ENCODE measurements at places on chromosomes 13 and 19.

GRCh38 chr13:27536361-27537101 is 83.8 kb downstream of the LNX2 start:
- no peak for DNase-seq

DNA sequence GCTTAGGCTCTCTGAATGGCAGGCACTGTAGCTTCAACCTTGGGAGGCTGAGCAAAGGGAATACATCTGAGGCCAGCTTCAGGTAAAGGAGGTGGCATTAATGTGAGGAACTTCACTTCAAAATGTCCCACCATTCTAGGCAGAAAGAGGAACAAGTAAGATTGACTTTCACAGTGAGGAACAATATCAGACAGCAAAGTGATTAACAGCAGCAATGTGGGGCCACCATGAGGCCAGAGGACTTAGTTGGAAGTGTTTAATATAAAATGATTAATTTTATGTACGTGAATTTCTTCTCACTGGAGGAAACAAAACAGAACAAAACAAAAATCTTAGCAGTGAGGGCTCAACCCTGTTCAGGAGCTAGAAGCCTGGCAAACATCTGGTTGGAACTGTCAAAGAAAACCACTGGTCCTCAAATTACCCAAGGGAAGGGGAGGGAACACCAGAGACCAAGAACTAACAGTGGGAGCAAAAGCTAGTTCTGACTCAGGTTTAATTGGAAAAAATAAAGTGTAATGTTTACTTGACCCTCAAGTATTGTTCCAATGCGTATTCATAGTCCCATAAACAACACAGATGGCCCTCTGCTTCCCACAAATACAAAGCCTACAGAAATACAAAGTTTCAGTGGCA is 43.9 kb upstream of the FRY start:
- DNase-seq: no peak

- DNase-seq: peak; percentile 34
Measured at GRCh38 chr19:41431426-41432386, 4.5 kb upstream of the B3GNT8 start.

GRCh38 chr19:17948514-17948900 is 15.7 kb downstream of the CCDC124 start:
- no peak for DNase-seq

- DNase-seq: no peak
Measured at GRCh38 chr19:49084206-49085019, 838 bp upstream of the SNRNP70 start.

- no peak for DNase-seq
Measured at GRCh38 chr19:33163481-33163880, 30.6 kb upstream of the LRP3 start.

GRCh38 chr19:58054901-58055874 is 3.9 kb upstream of the ZNF135 start:
- peak; percentile 15 for DNase-seq

- no peak for DNase-seq
Measured at GRCh38 chr13:45413826-45414307, 4.3 kb downstream of the SLC25A30 start.

DNA sequence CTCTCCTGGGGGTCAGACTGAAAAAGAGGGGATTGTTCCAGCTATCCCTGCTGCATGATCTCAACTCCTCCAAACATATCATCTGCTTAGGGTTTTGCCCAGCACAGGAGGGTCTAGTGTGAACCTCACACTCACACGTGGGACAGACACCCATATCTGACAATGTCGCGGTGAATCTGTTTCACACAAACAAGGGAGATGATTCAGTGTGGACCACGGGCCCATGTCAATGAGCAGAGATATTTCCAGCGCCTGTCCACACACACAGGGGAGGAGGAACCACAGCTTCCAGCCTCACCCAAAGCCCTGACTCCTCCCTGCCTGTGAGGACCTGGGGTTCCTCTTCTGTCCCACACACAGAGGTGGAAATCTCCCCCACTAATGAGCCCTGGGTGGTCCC is 29.6 kb upstream of the KIR3DL3 start:
- no peak for DNase-seq

GRCh38 chr13:23744315-23744714 is 144.9 kb downstream of the MIPEP start:
- no peak for DNase-seq

DNA sequence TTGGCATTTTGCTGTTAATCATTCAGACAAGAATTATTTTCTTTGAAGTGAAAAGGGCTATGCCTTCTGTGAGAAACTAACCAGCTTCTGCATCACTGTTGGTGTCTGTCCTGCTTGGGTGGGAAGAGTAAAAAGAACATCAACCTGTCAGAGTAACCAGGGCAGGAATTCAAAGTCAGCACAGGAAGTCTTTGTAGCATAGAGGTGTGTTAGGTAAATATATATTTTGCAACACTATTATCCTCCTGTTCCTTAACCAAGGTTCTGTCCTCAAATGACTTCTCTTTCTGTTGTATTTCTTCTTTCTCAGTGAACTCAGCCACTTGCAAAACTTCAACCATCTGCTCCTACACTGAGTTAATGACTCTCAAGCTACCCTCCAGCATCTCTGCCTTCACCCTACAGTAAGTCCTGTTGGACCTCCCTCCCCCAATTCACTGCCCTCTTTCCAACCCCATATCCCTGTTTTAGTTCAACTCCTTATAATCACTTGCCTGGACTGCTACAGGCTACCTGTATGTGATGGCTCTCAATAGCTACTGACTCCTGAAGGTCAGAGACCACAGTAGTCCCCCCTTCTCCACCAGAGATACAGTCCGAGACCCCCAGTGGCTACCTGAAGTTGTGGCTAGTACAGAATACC is 49.9 kb downstream of the SMAD9 start:
- no peak for DNase-seq

DNA sequence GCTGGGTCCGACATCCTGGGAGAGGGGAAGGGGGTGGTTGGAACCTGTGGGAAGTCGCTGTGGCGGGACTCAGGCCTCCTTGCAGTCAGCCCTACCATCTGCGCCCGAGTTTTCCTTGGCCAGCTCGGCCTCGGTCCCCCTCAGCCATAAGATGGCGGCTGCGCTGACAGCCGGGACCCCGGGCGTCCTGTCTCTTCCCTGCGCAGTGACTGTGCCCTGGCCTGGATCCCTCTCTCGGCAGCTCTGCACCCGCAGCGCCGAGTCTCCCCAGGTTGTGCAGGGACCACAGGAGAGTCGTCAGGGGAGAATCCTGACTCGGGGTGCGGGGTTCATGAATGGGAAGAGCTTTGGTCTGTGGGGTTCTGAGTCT is 345 bp downstream of the ZNF257 start:
- DNase-seq: no peak

DNA sequence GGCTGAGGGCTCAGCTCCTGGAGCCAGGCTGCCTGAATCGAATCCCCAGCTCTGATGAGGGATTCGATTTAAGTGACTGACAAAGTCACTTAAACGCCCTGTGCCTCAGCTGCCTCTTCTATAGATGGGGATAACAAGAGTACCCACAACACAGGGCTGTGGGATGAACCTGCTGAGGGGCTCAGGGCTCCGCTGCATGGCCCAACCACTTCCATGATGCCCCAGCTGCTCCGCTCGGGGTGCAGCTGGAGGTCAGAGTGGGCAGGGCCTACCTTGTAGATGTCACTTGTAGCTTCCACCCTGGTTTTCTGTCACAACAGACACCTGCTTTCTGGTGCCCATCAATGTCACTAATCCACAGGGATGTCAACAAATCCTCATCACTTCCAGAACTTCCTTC is 39.2 kb downstream of the STK24 start:
- no peak for DNase-seq

- peak; percentile 43 for DNase-seq
Measured at GRCh38 chr19:54136086-54136863, 1.3 kb upstream of the CNOT3 start.

DNA sequence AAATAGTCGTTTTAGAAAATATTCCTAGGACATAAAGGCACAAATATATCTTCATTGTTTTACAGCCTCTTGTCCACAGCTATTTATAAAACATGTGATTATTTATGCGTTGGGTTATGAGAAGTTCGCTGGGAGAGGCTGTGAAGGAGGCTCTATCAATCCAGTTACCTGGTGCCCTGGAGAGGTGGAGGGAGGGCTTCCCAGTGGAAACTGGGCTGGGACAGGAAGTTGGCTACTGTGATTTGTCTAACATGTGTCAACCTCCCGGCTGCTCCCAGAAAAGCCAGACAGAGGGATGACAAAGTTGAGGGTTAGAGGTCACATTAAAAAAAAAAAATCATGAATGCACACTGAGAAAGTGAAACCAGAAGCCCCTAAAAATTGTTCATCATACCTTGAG is 346.5 kb downstream of the ZNF536 start:
- no peak for DNase-seq

DNA sequence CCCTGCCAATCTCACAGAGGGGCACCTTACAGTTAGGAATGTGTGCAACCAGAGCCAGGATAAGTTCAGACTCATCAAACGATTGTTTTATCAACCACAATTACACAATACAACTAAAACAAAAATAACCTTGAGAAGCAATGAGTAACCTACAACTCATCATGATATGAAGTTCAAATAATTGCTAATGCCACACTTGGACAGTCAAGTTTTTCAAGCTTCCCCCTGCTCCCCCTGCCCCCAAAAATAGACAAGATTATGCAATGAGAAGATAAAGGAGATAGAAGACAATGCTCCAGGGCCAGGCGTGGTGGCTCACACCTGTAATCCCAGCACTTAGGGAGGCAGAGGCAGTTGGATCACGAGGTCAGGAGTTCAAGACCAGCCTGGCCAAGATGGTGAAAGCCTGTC is 13.6 kb upstream of the KPNA3 start:
- no peak for DNase-seq

DNA sequence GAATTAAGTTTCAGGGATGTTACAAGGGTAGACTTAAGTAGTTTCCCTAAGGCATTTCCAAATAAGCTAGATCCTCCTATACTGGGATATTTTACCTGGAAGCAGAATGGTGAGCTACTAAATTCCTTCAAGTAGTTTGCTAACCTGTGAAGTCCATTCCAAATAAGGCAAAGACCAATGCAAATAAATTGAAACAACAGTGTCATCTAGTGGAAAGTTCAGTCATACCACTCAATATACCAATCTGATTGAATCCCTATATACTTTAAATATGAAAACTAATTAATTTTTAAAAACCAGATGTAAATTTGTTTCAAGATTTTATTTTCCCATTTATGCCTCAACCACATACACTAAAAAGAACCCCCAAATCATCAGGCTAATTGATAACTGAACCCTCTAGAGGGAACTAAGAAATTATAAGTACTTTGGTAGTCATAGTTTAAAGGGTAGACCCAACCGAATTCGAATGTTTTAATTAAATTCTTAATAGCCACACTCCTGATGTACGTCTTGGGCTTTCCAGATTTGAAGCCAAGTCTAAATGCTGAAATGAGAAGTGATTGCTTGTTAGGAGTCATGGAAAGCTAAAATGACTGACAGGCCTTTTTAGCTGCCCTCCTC is 223.7 kb downstream of the TBC1D4 start:
- DNase-seq: peak; percentile 79

- no peak for DNase-seq
Measured at GRCh38 chr13:74288361-74288911, 154.2 kb upstream of the KLF12 start.

DNA sequence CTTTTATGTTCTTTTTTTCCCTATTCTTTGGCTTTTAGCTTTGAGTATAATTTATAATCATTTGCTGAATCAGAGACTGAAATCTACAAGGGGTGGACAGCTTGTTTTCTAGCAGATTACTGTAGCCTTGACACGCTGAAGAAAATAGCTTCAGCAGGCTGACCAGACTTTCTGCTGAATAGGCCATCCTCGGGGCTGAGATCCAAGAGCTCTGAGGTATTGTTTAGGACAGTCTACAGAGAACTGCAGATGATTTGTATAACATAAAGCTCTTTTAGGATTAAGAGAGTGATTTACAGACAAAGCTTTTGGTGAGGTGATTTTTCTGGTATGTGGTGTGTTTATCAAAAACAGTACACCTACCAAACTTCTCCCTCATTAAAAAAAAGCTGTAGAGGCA is 16.8 kb downstream of the POLR1D start:
- DNase-seq: peak; percentile 58

DNA sequence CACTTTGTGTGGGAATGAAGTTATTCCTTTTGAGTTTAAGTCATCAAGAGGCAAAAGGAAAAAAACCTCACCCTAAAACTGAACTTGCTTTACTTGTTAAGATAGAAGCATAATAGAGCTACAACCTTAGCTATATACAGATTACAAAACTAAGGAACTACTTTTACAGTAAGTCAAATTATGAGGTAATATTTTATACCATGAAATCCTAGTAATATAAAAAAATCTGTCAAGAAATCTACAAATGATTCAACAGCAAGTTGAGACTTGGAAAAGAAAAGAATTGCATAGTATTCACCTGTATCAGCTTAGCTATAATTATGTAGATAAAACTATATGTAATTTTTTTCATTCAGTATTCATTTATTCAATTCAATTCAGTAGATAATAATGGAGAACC is 335.3 kb downstream of the KLF5 start:
- DNase-seq: no peak

DNA sequence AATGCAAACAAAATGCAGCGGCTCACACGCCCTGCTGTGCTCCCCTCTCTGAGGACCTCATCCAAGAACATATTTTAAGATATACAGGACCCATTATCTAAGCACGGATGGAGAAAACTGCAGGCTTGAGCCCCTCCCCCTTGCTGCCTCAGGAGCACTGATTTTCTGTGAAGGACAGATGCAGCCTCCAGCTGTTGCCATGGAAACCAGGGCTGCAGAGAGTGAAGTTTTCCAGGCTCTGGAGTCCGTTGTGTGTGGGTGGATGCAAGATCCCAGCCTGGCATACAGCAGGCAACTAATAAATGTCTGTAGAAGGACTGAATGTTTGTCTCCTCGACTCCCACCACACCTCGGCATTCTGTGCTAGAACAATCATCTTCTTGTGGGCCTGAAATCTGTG is 105.6 kb upstream of the PEG3 start:
- no peak for DNase-seq

DNA sequence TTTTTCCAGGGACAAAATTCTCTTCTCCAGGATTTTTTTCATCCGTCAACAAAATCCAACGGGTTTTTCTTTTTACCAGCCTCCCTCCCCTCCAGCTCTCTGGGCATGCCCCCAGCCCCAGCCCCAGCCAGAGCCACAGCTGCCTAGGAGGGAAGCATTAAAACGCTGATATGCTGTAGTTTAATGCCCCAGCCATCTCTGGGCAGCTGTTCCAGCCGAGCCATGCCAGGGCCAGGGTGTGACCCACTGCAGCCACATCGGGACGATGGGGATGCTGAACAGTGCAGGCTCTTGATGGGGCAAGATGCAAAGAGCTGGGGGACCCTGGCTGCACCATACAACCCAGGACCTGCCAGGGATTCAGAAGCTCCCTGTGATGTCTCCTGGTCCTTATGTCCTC is 32.1 kb downstream of the TSHZ3 start:
- DNase-seq: no peak

GRCh38 chr13:36515466-36515865 is 83.2 kb downstream of the CCNA1 start:
- DNase-seq: no peak

GRCh38 chr13:95763601-95764000 is 86.7 kb downstream of the DNAJC3 start:
- no peak for DNase-seq

Data from adipocyte (in vitro differentiated cells).